Amniotic epithelial cell (primary cell): ENCODE measurements at places on chromosomes 11 and 22.

DNA sequence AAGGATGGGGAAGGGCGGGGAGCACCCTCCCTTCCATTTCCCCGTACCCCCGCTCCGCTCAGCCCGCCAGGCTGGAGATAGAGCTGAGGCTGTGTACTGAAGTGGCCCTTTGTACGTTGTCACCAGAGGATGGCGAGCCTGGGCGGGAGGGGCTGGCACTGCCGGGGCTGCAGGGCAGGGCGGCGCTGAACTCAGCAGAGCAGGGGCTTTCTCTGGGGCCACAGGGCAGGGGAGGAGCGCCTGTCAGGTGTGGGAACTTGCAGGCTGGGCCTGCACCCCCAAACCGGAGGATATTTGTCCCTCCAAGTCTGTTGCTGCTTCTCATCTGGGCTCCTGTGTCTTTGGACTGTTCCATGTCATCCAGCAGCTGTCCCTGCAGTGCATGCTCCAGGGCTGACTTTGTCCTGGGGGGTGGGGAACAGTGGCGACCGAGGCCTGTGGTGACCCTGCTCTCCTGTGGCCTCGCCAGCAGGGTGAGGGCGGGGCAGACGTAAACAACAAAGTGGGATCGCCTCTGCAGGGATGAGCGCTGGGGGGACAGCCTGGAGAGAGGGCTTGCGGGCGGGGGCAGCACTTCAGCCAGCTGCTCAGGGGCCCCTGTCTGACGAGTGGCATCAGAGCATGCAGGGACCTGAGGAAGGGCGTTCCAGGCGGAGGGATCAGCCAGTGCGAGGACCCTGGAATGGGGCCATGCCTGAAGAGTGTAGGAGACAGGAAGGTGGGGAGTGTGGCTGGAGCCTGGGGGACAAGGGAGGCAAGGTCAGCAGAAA lies 13.1 kb downstream of the MGAT3 start:
- no peak for DNase-seq

GRCh38 chr22:50011447-50012210 lies 936 bp downstream of the IL17REL start:
- no peak for DNase-seq

DNA sequence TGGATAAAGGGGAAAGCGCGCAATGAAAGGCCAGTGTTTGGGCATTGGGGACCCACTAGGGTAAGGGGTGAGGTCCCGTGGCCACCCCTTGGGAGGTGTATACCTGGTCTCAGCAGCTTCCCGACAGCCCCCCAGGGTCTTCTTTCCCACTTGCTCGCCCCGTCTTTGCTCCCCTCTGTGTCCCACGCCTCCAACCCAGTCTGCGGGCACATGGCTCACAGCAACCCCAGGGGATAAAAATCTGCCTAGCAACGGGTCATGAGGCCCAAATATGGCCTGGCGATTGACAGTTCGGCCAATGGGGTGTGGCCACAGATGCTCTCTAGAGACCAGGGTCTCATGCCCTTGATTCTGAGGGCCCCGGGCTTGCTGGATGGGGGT lies 41.6 kb downstream of the AHNAK start:
- DNase-seq = no peak

GRCh38 chr11:37333345-37333744 lies 735.3 kb upstream of the RAG2 start:
- DNase-seq = no peak

DNA sequence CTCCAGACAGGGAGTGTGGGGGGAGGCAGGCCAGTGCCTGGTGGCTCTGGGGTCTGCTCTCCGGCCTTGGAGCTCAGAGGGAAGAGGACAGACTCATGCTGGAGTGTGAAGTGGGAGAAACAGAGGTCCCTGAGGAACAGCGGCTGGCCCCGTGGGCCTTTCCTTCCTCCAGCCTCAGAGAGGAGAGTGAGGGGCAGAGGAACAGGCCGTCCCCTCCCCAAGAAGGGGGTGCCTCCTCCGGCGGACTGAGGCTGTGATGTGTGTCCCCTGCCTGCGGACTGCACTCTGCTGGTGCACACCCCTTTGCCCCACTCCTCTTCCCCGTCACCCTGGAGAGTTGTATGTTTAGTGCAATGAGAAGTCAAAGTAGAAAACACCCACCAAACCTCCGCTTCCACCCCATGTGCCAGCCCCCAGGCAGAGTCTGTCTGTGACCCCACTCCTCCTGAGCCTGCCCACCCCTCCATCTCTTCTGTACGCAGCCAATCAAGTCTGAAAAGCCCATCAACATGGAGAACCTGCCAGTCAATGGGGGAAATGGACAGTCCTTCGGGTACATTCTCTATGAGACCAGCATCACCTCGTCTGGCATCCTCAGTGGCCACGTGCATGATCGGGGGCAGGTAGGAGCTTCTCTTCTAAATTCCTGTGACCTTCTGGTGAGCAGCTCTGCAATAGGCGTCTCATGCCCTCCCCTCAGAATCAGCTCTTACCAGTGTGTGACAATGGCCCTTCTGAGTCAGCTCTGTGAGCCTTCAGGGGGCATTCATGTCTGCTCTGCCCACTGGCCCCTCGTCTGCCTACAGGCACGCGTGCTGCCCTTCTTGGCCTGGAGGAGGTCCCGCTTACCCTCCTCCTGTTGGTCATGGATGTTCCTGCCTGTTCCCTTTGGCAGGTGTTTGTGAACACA lies 39.0 kb downstream of the GLB1L2 start:
- DNase-seq = no peak

DNA sequence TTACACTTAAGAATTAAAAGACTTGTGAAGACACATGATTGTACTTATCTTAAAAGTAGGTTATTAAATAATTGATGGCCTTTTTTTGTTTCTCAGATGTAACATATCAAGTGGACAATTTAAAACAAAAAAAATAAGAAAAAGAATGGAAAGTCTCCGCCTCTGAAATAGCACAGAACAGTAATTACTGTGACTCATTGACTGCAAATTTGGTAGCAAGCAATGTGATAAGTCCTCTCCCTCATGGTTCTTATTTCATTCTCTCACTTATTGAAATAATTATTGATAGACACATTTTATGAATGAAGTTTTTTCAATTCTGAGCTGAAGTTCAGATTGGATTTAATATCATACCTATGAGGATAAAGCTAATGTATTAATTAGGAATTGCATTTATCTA lies 717.9 kb upstream of the LUZP2 start:
- peak; percentile 48 for DNase-seq

- no peak for DNase-seq
Observed at GRCh38 chr11:9840460-9841004, 176.7 kb downstream of the SWAP70 start.
